Smooth muscle cell of the brain vasculature (primary cell): ENCODE measurements at places on chromosomes 1 and 21.

- no peak for DNase-seq
Measured at GRCh38 chr21:35254006-35254764, 205.1 kb upstream of the RUNX1 start.

DNA sequence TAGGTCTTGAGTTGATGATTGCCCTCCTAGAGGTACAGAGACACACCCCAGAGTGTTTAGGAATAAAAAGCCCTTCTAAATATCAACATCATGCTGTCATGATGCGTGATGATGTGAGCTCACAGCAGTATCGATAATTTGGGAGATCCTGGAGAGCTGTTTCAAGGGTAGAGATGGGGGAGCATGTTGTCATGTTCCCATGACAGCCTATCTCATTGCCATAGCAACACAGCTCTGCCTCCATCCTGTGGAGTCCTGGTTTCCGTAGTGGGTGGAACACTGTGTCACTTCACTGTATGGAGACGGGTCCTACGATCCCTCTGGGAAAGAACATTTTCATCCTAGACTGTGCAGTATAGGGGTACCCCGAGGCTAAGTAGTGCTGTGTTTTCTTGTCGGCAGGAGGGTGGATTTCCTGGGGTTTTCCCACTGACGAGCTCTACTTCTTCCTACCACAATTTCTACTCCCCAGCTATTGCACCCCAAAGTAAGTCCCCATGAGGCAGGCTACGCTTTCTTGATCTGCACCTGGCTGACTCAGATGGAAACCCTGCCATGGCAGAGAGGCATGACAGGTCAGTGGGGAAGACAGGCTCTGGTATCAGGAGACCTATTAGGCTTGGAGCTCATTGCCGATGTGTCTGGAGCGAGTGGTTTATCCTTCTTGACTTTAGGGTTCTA is 7.2 kb downstream of the KISS1 start:
- no peak for DNase-seq

GRCh38 chr1:23478896-23479665 is 4.9 kb downstream of the ASAP3 start:
- no peak for DNase-seq

DNA sequence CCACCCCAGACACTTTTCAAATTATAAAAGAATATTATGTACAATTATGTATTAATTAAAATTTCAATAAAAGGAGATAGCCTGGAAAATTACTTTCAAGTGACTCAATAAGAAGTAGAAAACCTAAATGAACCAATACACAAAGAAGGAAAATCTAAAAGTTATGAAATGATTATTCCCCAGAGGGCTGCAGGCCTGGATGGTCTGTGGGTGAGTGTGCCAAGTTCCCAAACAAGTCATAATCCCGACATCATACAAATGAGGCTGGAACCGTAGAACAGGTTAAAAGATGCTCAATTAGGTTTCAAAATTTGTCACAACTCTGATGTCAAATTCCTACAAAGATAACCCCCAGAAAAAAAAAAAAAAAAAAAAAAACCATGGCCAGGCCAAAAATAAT is 12.7 kb downstream of the SPATC1L start:
- DNase-seq, result no peak

DNA sequence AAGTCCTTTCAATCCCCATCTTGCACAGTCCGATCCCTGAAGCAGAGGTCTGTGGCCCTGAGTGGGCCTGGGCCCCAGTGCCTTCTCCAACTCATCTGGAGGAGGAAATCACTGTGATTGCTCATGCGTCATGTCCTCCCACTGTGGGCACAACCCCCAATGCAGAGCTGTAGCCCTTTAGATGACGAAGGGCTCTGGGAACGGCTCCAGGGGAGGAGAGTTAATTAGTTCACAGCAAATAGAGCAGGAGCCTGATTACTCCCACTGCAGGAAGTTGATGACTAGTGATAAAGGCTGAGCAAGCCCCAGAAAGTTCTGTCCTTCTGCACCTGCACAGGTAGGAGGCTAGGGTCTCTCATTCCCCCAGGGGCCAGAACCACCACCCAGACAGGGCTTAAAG is 111.5 kb downstream of the CCDC185 start:
- DNase-seq, result no peak

- DNase-seq, result no peak
Measured at GRCh38 chr1:193539731-193540459, 353.5 kb upstream of the B3GALT2 start.

DNA sequence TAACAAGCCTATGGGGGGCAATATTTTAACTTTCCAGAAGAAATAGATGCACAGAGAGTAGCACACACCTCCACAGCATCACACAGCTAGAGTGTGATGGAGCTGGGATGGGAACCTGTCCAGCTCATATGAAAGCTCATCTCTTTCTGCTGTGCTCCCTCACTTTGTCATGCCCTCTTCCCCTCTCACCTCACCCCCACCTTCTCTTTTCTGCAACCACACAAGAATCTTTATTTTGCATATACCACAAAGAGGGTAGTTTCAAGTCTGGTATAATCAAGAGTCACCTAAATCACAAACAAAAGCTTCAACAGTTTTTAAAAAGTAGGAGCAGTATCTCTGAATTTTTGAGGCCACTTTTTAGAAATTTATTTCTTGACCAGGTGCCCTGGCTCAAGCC is 22.6 kb downstream of the FOXD2 start:
- DNase-seq, result no peak

DNA sequence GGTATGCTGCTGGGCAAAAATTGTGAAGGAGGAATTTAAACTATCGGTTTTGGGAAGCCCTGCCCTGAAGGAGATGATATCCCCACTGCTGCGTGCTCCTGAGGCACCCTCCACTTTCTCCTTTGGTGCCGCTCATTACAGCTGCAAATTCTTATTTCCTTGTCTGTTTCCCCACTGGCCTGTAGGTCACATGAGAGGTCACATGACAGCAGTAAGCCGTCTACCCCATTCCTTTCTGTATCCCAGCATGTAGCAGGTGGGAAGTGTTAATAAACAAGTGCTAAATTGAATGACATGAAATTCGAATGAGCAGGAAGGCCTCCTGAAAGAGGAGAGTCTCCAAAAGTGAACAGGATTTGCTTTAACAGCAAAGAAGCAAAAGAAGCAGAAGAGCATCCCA is 58.7 kb downstream of the GRIK3 start:
- no peak for DNase-seq

GRCh38 chr1:221203224-221204054 is 324.2 kb downstream of the HLX start:
- peak; percentile 23 for DNase-seq

DNA sequence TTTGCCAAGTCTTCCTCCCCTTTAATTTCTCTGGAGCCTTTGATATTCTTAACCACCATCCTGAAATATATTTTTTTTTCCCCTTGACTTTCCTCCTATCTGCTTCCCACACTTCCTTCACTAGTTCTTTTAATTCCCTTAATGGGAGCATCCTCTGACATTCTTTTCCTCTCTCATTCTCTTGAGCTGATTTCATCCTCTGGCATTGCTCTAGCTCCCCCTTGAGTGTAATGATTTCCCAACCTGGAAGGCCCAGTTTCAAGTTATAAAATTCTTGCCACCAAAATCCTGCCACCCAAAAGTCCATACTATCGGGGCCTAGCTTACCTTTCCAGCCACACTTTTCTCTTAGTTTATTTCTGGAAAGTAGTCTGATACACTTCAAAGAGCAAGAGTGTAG is 39.5 kb upstream of the UBE2U start:
- DNase-seq, result no peak

- DNase-seq, result peak; percentile 62
Measured at GRCh38 chr21:45154511-45155508, 80.4 kb downstream of the ADARB1 start.

GRCh38 chr21:19523746-19524145 is 1120.2 kb upstream of the TMPRSS15 start:
- DNase-seq, result no peak

- no peak for DNase-seq
Measured at GRCh38 chr1:109225711-109226445, 12.2 kb downstream of the SARS1 start.

DNA sequence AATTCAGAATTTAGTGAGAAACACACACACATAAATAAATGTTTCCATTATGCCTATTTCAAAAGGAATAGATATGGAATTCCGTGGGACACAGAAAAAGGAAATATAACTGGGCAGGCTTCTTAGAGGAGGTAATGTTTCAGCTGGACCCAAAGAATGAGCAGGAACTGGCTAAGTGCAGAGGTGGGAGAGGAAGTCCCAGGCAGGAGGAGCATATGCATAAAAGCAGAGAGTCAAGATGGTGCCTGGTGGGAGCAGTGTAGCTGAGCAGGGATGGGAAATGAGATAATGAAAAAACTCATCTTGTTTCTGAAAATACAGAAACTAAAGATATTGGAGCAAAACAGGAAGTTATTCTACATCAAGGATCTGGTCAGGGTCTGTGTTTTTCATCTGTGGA is 115.2 kb upstream of the MAGI3 start:
- DNase-seq, result no peak

- DNase-seq, result no peak
Measured at GRCh38 chr1:153404768-153405167, 11.6 kb upstream of the S100A7A start.

- no peak for DNase-seq
Measured at GRCh38 chr1:30536530-30536929, 186.9 kb downstream of the MATN1 start.

- no peak for DNase-seq
Measured at GRCh38 chr1:61491497-61491896, 233.4 kb downstream of the TM2D1 start.

DNA sequence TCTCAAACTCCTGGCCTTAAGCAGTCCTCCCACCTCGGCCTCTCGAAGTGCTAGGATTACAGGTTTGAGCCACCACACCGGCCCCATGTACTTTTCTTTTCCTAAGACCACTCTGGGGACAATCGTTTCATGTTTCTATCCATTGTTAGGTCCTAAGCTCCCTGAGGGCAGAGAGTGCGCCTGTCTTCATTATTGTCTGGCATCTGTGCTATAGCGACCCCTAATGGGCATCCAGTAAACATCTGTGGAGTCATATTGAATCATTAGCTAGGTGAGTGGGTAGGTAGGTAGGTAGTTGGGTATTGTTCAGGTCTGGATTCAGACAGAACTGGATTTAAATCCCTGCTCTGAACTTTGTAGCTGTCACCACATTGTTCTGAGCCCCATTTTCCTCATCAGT is 66.1 kb downstream of the TMEM53 start:
- DNase-seq, result no peak

- no peak for DNase-seq
Measured at GRCh38 chr1:55234016-55234415, 18.9 kb upstream of the USP24 start.

DNA sequence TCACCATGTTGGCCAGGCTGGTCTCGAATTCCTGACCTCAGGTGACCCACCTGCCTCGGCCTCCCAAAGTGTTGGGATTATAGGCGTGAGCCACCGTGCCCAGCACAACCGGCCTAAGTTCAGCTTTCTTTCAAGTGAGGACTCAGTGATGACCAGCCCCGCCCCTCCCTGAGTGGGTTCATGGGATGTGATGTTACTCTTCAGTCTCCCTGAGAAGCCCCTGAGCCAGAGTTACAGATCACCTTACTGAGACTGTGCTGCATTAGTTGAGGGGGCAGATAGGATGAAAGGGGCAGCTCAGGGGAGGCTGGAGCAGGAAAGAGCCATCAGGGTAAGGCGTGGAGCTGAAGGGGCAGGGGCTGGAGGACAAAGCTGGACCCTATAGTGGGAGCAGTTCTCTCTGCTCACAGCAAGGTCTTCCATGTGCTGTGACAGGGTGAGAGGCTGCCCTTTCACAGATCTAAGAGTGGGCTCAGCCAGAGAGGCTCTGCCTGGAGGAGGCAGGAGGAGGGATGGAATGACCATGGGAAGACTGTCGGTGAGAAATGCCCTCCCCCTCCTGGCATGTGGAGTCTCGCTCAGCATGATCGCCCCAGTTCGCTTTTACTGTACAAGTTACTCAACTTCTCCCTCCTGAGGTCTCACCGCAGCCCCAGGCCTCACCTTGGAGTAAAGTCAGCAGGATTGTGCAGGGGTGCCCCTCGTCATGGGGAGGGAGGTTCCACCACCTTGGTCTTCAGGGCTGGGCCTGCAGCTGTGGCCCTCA is 13.4 kb downstream of the SH2D2A start:
- DNase-seq, result no peak

DNA sequence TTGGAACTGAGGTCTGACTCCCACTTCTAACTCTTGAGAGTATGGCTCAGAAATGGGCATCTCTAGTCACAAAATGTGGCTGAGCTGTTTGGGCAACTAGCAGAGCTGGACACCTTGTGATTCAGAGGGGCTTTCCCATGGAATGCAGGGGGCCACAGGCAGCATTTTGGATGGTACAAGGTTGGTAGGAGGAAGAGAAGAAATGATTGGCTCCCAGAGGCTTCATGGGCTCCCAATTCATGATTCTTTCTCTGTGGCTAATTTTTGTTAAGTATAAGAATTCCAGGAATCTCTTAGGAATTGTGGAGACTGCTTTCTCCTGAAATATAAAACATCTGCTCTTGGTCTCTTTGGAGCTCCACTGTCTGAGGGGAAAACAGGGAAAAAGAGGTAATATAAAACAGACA is 49.7 kb downstream of the PBX1 start:
- DNase-seq, result no peak

GRCh38 chr1:232029315-232029714 is 402.7 kb downstream of the DISC1 start:
- no peak for DNase-seq

GRCh38 chr21:38669186-38669585 is 136.5 kb upstream of the ETS2 start:
- DNase-seq, result no peak

DNA sequence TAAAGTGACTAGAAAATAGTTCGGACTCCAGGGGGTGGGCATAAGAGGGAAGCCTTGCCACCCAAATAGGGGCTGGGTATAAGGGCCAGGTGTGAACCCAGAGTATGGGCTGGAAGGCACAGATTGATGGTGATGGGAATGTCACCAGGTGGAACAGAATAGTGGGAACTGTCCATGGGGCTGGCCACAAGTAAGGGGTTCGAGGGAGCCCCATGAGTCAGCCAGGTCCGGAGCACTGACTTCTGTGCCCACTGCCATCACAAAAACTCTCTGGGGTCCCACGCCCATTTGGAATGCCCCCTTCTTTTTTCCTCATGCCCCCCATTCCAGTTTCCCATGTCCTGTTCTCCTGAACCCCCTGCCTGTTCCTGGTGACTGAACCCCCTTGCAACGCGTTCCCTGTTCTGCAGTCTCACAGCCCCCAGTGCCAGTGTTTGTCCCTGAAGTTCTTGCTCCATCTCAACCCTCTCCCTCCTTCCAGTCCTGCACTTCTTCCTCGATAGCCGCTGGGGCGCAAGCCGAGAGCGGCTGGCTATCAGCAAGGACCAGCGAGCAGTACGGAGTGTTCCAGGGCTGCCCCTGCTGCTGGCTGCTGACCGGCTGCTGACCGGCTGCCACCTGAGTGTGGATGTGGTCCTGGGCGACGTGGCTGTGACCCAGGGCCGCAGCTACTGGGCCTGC is 7.9 kb downstream of the TRIM46 start:
- no peak for DNase-seq

DNA sequence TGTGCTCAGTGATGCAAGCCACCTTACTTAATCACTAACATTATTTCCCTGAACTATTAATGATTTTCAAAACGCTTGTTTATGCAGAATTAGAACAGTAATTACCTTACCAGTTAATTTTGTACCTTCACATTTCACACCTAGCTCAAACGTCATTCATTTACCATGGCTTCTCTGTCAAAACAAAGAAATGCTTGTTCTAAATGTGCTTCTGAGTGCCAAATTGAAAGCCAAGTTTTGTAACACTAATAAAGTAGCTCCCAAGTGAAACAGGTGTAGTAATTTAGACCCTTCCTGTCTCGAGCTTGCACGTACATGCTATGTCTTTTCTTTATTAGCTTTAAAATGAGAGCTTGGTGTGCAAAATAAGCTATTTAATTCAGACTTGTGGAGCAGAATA is 533.7 kb upstream of the PKN2 start:
- no peak for DNase-seq

- DNase-seq, result no peak
Measured at GRCh38 chr1:31621498-31621820, 4.0 kb downstream of the HCRTR1 start.
